ENCODE measurements at places on chromosomes 4 and X. TPM values are rescaled to one million over a fixed set of nuclear protein-coding genes. Genes with fewer than 3 reads are reported as not detected.

Gene USP17L11
- not detected for total RNA-seq

Gene ADH1A
- total RNA-seq = not detected

Gene KCNE5
- 0.08 TPM for total RNA-seq

Gene PLXNA3
- total RNA-seq = not detected

Gene DRD5
- total RNA-seq = not detected

Gene BTK
- total RNA-seq = 1.3 TPM

Gene ETDA
- not detected for total RNA-seq
